ENCODE measurements at places on chromosomes 6 and 20.

DNA sequence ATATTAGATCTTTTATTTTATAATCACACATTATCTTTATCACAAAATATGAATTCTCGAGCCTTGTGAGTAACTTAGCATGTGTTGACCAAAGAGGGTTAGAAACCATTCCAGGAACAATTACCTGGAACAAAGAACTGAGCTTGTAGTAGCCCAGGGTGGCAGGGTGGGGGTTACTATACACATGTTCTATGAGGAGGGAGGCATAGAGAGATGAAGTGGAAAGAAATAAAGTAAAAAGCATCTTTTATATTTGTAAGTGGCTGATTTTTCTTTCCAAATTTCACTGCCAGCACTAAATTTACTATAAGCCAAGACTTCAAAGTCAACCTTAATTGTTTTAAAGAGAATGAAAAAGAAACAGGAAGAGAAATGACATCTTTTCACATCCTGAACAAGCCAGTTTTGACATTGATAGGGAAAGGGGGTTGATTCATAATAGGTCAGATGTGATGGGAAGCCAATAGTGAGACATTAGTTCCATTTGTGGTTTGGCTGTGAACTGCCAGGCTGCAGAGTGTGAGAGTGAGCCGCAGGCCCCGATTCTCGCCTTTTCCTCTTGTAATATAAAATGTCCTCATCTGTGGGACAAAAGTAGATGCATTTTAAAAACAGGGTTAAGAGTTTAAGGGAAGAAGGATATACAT lies 52.7 kb upstream of the MYB start:
- no peak for DNase-seq

- DNase-seq = no peak
These were observed 34.9 kb upstream of the BMP6 start for GRCh38 chr6:7691021-7691420.

- no peak for DNase-seq
These were observed 77.6 kb downstream of the HUS1B start for GRCh38 chr6:579339-579738.

DNA sequence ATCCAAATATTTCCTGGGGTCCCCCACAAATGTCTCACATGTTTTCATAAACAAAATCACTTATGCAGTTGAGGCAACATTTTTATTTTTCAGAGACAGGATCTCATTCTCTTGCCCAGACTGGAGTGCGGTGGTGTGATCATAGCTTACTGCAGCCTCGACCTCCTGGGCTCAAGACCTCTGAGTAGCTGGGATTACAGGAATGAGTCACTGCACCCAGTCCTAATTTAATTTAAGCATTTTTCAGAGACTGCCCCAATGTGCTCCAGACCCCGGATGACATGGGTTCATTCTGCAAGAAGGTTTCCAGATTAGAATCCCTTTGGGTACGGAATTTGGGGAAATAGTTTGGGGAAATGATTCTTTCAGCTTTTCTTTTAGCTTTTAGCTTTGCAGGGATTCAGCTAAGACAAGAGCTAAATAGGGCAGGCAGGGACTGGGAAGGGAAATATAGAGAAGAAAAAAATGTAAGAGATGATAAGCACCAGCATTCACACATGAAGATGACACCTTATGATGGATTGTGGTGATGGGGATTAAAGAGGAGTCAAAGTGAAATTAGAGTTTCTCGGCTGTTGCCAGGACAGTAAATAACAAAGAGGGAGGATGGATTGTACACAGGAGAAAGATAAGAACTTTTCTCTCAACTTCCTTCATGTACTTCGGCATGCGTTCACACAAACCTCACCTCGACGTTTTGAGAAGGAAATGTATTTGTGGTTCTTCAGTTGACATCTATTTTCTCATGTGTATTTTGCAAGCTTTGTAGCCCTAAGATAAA lies 169.4 kb upstream of the TAB2 start:
- DNase-seq = no peak
